ENCODE measurements at places on chromosomes 2 and 18.

DNA sequence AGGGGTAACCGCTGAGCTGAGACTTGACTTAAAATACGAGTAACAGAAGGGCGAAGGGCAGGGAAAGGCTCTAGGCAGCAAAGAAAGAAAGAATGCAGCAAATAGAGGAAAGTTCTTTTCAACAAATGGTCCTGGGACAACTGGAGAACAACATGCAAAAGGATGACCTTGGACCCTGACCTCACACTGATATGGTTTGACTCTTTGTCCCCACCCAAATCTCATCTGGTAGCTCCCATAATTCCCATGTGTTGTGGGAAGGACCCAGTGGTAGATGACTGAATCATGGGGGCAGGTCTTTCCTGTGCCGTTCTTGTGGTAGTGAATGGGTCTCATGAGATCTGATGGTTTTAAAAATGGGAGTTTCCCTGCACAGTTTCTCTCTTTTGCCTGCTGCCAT is 33.9 kb downstream of the ST3GAL5 start:
- no peak for DNase-seq

- DNase-seq: no peak
Measured at GRCh38 chr2:159900343-159900742, 102.3 kb upstream of the CD302 start.

DNA sequence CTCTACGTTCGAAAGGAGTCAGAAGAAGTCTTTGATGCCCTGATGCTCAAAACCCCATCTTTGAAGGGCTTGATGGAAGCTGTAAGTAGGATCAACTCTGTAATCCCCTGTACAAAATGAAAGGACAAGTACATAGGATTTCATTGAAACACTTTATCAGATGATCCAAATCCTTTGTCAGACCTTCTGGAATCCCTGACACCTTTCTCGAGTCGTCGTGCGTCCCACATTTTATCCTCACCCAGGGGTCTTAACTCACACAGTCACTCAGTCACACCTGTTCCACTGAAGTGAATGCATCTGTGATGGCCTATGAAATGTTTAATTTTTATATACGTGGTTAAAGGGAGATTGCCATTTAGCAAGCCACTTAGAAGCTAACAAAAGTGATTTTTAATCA is 44.8 kb downstream of the GRHL1 start:
- DNase-seq: no peak

DNA sequence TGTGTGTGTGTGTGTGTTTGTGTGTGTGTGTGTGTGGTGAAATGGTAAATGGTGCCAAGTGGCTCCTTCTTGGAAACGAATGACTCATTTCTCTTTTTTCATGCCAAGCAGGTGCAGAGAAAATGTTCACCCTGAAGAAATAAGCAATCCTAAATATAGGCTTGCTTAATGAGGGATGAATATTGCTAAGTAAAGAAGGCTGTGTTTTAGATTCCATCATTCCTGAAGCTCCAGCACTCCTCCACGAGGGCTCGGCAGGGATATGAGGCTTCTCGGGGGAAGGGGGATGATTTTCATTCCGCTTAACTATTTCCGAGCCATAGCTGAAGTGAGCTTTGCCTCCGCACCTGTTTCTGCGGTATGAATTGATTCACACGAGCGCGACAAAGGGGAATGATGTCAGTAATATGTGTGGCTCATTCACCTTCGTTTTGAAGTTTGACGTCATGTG is 72.9 kb downstream of the TSN start:
- no peak for DNase-seq

DNA sequence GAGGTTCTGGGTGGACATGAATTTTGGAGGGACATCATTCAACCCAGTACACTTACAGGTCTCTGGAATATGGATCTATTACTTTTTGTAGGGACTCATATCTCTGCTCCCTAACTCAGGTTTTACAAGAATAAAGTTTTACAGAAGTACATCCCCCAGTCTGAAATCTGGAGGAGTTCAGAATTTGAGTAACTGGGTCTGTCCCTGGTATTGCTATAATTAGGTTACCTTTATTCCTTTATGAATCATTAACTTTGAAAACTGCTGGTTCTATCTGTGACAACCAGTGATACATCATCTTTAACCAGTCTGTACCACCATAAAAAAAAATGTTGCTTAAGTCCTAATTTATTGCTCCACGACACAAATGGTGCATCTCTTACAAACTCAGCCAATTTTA is 59.9 kb downstream of the INSIG2 start:
- DNase-seq: no peak

DNA sequence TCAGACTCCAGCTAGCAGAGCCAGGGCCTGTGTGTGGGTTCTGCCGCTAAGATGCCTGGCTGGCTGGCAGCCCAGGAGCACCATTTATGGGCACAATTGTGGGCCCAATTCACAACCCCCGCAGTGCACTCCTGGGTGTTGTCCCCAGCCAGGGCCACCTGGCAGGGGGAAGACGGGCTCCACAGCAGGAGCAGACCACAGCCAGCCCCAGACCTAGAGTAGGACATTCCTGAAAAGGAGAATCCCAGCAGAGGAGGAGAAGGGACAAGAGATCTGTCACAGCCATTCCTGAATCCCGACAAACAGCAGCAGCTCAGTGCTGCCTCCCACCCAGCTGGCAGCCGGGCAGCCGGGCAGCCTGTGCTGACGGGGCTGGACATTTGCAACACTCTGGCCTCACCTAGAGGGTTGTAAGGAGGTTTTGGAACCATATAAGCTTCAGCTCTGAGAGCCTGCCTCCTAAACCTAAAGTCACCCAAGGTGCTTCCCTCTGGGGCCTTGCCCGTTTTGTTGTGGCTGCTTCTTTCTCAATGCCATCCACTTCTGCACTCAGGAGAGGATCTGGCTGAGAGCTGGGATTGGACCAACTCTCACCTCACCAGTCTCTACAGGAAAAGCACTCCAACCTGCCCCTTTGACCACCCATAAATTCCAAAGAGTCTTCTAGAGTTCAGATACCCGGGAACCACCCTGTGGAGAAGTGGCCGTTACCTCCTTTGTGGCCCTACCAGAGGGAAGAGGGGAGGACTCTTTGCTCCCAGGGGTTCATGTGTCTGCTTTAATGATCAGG is 4.1 kb upstream of the TMEM177 start:
- DNase-seq: no peak

DNA sequence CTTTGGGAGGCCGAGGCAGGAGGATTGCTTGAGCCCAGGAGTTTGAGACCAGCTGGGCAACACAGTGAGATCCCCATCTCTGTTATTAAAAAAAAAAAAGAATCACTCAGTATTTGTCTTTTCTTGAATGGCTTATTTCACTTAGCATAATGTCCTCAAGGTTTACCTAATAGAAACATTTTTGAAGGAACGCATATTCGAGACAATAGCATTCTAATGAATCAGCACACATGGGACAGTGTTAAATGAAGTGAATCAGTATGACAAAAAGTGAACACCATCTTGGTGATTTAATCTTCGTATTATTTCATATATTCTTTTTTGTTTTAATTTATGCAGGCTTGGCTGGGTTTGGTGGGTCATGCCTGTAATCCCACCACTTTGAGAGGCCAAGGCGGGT is 44.7 kb downstream of the WIPF1 start:
- no peak for DNase-seq

DNA sequence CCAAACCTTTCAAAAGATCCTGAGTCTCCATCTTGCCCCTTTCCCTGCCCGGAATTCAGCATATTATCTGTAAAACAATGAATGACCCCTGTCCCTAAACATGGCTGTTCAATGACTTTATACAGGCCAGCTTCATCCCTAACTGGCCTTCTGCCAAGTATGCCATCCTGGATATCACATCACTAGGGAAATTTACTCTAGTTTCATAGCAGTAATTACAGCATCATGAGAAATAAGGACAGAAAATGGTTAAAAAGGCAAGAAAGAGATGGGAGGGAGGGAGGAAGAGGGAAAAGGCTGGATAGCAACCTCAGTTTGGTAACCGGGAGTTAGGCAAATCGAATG is 4.4 kb downstream of the MBOAT2 start:
- no peak for DNase-seq

GRCh38 chr2:24491542-24492420 is 727 bp downstream of the NCOA1 start:
- DNase-seq: no peak

- no peak for DNase-seq
Measured at GRCh38 chr2:107281637-107282036, 395.7 kb upstream of the ST6GAL2 start.

DNA sequence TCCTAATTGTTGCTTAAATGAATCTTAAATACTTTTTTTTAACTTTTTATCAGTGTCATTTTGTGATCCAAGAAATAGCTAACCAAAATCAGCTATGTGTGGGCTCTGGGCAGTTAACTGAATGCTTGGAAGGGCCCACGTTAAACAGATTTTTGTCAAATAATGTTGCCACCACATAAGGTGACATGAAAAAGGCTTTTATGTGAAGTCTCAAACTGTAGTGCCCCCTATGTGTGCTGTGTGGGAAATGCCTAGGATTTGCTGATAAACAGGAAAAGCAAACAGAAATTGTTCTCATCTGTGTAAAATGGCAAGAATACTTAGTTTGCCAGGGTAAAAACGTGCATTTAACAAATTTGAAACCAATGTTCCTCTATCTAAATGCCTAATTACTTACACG is 242.2 kb downstream of the ZNF516 start:
- DNase-seq: no peak

DNA sequence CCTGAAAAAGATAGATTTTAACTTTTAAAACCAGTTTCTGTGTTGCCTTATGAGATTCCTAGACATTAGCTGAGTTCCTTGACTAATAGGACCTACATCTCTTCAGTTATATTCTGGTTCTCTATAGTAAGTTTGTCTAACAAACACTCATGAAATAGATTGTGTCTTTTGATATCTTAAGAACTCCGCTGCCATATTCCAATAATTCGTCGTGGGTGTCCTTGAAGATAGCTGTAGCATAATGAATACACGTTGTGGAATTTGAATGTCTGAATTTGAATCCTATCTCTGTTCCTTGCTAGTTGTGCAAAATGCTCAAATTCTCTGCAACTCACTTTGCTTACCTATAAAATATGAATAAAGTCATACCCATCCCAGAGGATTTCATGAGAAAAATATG is 176.8 kb upstream of the COL3A1 start:
- DNase-seq: no peak

- no peak for DNase-seq
Measured at GRCh38 chr18:57353137-57353939, 981 bp downstream of the ST8SIA3 start.

DNA sequence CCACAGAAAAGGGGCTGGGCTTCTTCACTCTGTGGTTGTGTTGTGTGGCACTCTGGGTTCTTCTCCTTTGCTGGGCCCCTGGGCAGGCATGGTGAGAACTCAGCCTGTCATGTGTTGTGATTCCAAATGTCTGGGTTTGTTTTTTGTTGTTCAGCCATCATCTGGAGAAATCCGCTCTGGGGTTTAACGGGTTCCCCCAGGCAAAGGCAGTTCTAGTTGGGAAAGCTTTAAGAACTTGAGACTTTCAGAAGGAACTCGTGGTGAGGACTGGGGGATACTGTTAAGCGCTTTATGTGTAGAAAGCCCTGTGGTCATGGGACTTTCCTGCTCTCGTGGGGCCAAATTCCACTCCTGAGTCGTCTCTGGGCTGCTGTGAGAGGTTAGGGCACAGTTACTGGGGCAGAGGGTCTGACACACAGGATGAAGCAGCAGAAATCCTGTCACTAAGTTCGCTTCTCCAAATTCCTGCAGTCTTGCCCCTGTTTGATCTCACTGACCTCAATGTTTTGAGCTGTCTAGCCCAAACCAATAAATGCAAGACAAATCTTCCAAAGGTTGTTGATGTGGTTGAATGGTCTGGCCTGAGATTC is 87.7 kb downstream of the RAPGEF4 start:
- DNase-seq: no peak

GRCh38 chr2:152354069-152354755 is 19.2 kb downstream of the FMNL2 start:
- no peak for DNase-seq

GRCh38 chr2:166229678-166230023 is 101.8 kb upstream of the SCN1A start:
- no peak for DNase-seq
